ENCODE measurements at places on chromosomes 2 and 18. TPM values are rescaled to one million over a fixed set of nuclear protein-coding genes. Genes with fewer than 3 reads are reported as not detected.

Gene SPC25
- total RNA-seq, result 0.22 TPM

GRCh38 chr2:66782780-66783361, 347.9 kb downstream of the MEIS1 start:
- DNase-seq, result no peak

DNA sequence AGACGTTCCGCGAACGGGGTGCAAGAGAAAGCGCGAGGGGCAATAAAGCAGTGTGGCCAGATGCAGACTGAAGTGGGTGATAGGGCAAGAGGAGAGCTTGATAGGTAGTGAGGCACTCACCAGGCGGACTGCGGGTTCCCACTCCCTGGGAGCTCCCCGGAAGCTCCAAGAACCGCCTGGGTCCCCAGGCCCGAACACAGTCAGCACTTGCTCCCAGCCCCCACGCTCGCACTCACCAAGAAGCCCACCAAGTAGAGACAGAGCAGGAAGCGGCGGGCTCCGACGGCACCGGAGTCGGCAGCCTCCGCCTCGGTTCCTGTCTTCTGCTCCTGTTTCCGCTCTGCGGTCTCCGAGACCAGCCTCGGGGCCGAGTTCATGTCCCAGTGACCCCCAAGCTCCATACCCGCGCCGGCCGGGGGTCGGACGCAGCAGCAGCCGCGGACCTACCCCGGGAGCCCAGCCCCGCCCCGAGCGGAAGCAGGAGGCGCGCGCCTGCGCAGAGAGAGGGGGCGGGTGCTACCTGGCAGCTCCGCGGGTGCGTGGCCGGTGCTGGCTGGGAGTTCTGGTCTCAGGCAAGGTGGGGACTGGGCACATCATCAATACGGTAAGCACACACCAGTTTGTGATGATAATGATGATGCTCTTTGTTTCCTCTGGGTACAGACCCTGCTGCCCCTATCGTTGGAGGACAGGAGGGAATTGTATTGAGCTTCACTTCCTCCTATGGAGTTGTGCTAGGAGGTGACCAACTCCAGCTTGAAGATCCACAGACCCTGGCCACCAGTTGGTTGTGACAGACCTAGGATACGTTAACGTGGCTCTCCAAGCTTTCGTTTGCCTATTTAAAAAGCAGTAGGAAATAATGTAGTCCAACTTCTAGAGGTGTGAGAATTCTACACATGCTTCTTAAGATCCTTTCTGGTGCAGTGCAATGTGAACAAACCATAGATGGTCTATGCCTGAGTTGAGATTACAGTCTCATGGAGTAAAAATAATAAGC, 25.1 kb upstream of the TMEM182 start:
- peak; percentile 86 for DNase-seq

DNA sequence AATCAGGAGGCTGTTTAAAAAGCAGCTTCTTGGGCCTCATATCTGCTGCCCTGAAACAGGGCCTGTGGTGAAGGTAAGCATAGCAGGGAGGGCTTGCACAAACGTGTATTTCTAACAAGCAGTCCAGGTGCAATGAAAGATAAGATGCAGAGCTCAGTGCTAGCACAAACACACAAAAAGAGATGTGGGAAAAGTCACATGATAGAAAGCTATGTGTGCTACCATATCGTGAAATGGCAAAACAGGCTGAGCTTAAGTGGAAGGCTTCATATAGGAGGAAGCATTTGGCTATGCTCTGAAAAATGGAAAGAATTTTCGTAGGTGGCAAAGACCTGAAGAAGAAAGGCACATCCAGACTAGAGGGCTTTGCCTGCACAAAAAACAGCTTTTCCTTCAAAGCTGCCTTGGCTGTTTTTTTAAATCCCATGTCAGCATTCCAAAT, 10.2 kb downstream of the RSAD2 start:
- no peak for DNase-seq

DNA sequence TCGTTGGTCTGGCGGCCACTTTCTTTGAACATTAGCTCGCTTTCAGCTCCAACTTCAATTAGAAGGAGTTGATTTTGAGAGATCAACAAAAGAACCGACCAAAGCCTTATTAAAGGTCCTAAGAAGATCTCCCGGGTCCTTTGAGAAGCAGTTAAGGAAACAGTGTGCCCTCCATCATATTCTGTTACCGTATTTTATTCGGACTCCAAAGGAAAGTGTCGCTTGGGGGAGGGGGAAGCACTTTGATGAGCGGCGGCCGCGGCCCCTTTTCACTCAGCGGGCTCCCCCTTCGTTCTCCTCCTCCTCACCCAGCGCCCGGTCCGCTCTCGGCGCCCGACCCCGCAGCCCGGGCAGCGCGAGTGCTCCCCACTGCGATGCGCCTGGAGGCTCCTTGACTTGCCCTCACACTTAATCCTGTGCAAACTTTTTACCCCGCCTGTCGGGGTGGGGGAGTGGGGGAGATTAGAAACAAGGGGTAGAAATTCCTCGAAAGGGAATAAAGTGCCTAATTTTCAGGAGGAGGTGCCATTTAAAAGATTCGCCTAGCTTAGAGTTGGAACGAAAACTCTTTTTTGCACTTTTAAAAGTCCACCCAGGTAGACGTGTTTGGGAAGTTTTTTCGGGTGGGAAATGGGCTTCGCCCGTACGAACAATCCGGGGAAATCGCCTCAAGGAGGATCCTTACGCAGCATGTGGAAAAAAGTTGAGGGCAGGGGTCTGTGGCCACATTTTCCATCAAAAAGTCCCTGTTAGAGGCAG, 1.2 kb upstream of the OTX1 start:
- peak; percentile 57 for DNase-seq
